Mesenchymal stem cell (in vitro differentiated cells and primary cell): ENCODE measurements at places on chromosomes 7 and 10.

DNA sequence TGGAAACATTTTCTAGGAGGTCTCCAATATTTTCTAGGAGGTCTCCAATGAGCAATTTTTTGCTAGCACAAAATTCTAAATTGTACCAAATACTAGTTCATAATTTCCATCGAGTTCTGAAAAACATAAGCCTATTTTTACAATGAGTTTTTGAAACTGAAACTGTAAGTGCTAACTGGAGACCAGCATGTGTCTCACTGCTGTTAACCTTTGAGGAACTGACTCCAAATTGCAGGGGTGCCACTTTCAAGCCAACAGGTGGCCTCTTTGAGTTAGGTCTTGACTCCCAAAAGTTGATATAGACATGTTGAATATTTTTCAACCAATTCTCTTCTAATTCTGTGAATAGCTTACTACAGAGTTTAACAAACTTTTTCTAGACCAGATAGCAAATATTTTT is 58.8 kb downstream of the CAV1 start:
- DNase-seq, result peak; percentile 30

DNA sequence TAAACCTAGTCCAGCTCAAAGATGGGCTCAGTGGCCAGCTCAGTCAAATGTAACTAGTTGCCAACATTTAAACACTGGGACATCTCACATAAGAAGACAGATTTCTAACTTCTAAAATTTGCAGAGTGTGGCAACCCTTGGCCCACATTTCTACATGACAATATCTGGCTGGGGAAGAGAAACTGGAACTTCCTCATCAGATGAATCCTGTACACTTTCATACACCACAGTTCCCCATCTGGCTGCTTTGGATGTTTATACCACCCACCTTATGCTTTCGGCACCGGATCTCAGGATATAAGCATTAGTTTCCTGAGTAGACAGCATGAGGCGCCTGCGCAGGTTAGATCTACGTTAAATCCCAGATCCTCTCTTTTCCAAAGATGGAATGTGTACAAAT is 199.3 kb downstream of the PRKG1 start:
- DNase-seq, result no peak

GRCh38 chr10:13340626-13341376 is 7.3 kb downstream of the SEPHS1 start:
- no peak for DNase-seq

- no peak for DNase-seq
Measured at GRCh38 chr10:78250313-78251015, 216.8 kb downstream of the RPS24 start.

DNA sequence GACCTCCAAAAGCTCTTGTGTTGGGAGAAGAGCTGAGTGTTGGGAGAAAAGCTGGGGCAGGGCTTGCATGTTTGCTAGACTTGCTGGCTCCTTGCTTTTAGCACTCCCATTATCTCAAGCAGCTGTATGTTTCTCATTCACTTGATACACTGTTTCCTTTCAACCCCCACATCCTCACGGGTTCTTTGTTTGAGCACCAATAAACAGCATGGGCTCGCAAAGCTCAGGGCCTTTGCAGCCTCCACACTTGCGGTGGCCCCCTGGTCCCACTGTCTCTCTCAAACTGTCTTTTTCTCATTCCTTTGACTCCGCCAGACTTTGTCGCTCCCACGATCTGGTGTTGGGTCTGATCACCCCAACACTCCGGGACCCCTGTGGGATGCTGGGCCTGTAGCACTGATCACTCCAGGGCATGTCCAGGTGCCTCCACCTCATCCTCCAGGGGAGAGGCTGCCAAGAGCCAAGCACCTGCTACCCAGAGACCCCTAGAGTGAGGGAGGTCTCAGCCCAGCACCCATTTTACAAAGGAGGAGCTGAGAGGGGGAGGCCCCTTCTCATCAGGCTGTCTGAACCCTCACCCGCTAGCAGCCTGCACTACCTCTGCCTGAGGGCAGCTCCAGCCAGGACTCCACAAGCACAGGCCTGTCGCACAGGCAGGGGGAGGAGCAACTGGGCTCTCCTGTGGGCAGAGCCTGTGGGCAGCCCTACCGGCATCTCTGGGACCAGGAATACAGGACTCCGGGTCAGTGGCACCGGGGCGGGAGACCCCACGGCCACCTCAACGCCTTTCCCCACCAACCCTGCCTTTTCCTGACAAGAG is 49.1 kb upstream of the MSMB start:
- peak; percentile 53 for DNase-seq

DNA sequence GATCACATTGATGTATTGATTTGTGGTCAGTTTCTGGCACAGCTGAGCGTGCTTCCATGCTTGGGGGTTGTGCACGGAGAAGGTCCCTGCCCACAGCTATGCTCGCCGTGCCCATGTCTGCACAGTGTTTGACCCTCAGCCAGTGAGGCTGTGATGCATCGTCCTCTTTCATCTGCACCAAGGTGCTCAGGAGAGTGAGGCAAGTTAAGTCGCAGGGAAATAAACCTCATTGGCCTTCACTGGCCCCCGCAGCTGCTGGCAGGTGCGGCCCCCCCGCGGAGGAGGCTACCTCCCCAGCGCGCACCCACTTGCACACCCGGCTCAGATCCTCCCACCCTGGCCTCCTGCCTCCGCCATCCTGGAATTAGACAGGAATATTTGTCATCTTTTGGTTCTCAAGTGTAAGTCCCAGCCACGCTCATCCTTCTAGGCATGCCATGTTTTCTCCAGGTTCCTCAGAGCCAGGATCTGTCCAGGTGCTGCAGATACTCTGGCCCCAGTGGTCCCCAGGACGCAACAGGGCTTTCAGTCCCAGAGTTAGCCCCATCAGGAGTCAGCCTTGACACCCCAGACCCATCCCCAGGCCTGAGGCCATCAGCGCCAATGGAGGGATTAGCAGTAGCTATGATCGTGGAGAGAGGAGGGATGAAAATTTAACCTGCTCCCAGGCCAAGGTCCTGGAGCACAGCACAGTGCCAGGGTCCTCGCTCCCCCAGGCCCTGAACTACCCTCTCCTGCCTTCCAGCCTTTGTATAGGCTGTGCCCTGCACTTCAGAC is 93.7 kb downstream of the OAT start:
- no peak for DNase-seq

DNA sequence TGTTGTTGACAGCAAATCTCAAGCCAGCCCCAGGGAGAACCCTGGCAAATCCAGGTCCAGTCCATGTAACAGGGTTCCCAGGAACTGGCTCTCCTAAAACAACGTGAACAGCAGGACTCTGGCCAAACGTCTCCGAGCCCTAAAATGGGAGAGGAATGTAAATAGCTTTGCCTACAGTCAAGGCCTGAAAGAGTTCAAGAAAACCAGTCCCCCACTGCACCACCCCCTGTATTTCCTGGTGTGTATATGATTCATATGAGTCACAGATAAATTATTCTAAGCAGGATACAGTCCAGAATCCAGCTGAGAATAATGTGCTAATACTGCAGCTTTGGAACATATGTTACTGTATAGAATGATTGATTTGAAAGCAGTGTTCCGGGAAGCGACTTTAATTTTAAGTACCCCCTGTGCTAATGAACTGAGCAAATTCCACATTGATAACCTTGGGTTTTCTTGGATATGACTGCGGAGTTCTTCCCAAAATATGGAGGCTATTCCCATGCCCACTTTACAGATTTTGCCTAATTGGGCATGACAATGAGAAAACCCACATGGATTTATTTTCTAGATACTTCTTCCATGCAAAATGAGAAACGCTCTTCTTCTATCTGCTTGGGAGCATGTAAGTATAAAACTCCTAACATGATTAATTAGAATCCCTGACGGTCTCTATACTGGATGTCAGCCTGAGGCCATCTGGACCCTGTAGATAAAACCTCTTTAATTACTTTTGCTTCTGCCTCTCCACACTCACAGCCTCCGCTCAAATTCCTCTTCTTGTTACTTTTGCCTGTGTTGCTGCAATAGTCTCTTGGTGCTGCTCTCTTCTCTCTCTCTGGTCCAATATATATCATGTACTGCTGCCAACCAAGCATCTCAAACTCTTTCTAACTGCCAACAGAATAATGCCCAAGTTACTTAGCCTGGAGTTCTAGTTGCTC is 50.2 kb downstream of the LAMB4 start:
- DNase-seq, result peak; percentile 85

GRCh38 chr7:126005064-126005463 is 1075.4 kb upstream of the POT1 start:
- no peak for DNase-seq

- DNase-seq, result no peak
Measured at GRCh38 chr7:14303536-14303935, 314.1 kb upstream of the ETV1 start.

DNA sequence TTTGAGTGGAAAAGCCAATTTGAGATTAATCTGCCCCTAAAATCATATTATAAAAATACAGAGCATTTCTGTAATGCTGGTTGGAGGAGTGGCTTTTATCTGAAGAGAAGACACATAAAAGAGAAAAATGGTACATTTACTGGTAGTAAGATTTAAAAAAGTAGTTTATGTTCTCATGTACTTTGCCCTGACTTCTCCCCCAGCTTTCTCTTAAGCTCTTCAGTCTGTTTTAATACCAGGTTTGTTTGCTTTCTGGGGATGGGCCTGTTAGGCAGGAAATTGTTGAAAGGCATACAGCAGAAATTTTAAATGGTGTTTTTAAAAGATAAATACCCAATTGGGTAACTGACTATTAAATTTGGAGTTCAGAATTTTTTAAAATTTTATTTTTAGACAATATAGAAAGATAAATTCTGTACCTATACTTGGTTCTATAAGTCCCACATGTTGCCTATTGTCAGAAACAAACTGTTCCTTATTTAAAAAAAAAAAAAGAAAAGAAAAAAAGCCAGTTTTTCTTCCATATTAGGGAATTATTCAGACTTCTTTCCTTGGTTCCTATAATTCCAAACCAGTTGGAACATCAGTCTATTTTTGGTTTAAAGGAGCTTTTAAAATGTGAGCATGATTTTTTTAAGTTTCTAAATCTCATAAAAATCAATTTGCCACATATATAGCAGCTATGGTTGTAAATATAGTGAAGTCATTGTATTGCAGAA is 136.6 kb downstream of the ARID5B start:
- DNase-seq, result no peak

- no peak for DNase-seq
Measured at GRCh38 chr7:116315803-116316202, 105.5 kb downstream of the TES start.

DNA sequence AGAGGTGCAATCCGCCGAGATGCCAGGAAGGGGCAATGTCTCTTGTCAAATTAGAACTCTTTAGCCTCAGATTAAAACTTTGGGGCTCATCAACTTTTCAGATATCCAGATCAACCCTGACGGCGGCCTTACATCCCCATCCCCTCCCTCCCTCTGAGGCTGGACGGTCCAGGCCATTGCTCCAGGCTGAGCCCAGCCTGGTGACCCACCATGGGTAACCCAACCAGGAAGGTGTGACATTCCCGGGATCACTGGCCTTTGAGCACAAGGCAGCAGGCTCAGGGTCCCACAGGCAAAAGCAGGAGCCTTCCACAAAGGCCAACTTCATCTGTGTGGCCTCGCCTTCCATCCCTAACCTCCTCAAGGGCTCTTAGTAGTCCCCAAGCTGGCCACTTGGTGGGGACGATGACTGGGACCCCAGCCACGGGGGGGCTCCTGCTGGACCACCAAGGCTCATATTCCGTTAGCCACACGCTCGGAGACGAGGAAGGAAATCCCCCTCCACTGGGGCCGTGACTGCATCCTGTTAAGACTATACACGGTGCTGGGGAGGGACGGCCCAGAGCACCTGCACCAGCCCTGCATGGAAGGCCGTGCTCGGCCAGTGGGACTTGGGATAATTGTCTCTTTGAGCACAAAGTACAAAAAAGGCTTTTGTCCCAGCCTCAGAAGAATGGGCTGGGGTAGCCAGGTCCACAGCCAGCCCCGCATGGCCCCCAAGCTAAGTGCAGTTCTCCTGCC is 62.8 kb downstream of the ZRANB1 start:
- DNase-seq, result no peak

DNA sequence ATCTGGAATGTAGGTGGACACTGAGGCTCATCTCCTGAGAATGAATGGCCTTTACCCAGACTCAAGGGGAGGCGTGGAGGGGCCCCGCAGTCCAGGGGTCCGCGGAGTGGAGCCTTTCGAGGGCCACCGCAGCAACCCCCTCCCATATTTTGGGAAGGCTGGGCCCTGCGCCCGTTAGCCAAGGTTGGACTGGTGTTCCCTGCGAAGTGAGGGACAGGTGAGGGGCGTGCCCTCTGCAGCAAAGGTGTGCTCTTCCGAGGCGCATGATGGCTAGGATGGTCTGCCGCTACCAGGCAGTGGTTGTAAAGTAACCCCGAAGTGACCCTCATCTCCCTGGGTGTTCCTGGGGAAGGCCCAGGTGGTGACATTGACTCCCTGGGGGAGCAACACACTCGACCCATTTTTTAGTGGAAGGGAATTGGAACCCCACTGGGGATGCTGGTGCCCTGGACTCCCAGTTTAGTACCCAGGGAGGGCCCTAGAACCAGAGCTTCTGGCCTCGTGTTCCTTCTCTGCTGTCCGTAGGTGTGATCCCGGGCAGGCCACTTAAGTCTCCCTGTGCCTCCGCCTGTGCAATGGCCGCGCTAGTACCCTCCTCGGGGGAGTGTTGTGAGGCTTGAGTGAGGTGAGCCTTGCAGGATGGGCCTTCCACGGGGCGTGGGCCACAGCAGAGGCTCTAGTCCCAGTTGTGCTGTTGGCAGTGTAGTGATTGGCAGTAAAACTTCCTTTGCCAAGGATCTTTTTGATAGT is 779 bp downstream of the FAM241B start:
- DNase-seq, result no peak

DNA sequence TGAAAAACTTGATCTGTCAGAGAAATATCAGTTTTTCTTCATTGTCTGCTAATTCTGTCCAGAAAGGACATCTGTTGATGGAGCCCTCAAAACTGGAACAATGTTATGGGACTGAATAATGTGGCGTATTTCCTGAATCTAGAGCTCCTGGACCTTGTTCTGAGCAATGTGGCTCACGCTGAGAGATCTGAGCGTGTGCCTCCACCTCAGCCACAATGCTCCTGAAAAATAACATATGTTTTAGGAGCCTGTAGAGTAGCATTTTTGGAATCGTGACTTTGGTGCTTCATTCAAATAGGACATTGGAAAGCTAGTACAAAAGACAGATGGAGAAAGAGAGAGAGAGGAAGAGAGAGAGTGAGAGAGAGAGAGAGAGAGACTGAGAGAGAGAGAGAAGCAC is 110.3 kb downstream of the BMPER start:
- no peak for DNase-seq

DNA sequence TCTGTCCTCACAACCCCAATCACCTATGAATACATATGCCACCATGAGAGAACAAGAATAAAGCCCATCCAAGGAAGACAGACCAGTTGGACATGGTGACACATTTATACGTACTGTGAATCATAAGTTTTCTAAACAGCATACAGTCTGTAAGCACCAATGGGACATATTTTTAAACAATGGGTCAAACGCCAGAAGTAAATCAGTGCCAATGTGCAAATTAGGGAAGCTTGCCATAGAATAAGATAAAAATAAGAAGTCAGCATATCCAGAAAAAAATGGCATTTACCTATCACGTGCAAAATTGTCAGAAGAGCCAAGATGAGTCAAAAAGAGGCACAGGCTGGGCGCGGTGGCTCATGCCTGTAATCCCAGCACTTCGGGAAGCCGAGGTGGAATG is 910.4 kb downstream of the SORCS1 start:
- DNase-seq, result no peak
